ENCODE measurements at places on chromosomes 1 and 21.

DNA sequence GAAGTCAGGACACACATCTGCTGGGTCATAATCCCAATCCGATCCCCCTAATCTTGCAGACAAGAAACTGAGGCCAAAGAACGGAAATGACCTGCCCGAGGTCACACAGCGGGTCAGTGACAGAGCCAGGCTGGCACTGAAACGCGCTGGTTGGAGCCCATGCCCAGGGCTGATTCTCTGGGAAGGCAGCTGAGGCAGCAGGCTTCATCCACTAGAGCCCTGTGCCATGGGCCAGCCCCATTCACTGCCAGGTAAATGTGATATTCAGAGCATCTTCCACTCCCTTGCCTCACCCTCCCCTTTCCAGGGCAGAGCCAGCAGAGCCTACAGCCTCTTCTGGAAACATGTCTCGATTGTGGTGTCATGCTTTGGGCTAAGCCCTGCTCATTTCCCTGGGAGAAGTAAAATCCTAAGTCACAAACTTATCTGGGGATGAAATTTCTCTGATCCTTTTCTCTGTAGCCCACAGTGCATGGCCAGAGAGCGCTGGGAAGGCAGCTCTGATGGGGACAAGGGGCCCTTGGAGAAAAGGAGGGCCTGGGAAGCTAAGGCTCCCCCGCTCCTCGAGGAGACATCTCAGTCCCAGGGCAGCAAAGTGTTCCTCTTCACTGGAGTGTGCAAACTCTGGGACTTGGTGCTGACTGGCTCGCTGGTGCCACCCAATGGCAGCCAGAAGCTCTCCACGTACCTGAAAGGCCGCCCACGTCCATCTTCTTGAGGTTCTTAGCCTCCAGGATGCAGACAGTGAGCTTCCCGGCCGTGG, 110.4 kb downstream of the SYT2 start:
- peak; percentile 18 for DNase-seq

DNA sequence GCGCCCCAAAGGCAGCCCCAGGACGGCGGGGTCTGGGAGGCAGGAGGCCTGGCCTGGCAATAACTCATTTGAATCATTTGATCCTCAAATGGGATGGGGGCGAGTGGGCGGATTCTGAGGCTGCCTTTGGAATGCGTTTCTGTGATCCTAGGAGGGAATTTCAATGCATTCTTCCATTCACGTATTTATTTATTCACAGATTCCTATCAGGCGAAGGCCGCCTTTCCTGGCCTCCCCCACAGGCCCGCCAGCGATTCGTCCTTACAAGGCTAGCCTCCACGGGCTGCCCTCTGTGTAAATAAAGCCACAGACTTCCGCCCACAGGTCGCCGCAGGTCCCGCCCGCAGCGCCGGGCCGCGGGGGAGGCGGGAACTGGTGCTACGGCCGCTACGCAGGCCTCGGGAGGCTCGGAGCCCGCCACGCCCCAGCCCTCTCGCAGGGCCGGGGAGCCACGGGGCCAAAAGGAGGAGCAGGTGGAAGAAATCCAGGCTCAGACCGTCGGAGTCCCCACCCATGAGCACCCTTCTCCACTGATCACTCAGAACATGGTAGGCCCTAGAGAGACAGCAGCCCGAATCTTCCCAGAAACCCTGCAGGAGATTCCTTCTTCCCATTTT, 31.3 kb upstream of the JUN start:
- peak; percentile 64 for DNase-seq

DNA sequence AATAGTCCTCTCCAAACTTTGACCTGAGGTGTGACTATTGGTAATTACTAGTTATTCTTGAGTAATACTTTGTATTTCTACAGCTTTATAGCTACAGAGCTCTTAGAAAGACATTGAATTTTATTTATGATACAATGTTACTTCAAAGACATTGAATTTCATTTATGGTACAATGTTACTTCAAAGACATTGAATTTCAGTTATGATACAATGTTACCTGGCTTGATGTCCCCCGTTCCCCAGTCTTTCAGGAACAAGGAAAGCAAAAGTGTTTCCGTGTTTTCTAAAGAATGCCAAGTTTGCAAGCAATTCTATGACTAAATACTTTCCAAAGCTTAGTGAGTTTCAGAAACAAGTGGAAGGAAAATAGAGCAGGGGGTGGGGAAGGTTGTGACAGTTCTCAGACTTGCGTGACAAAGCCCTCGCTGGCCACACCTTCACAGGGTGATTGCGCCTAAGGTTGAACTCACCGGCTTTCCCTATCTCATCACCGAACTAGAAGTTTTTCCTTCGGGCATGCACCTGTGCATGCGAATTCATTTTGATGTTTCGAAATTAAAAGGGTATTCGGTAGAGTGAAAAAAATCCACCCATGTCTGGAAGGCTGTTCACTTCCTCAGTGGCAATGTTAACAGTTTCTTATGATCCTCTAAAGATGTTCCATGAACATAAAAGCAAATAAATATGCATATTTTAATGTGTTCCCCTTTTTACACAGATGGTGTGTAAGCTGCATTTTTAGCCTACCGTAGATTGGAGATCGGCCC, 909 bp upstream of the PAXBP1 start:
- DNase-seq: peak; percentile 76

- no peak for DNase-seq
Measured at GRCh38 chr1:184635980-184636431, 118.7 kb downstream of the EDEM3 start.

GRCh38 chr1:180269645-180270529, 39.8 kb downstream of the LHX4 start:
- DNase-seq: no peak

DNA sequence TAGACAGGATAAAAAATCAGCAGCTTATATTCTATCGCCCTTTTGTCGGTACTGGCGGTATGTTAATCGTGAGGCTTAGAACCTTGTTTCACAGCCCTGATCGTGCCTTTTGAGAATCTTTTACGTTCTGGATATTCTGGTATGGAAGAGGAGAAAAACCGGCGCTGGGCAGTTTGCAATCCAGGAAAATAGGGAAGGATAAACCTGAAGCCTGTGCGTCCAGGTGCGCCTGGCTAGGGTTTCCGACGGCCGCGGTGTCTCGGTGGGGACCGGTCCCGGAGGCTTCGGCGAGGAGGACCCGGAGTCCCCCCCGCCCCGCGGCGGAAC, 258 bp upstream of the SYPL2 start:
- DNase-seq: no peak
